ENCODE measurements at places on chromosomes 5 and 9. TPM values are rescaled to one million over a fixed set of nuclear protein-coding genes. Genes with fewer than 3 reads are reported as not detected.

DNA sequence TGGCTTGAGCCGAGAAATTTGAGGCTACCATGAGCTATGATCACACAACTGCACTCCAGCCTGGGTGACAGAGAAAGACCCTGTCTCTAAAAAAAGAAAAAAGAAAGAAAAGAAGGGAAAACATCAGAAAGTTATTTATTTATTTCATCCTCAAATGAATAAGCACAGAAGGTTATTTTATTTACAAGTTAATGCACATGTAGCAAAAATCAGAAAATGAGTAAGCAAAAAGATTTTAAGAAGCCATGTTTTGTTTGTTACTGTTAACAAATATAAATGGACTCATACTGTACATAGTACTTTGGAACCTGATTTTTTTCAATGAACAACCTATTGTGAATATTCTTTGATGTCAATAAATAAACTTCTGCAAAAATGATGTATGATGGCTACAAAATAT is 47.2 kb downstream of the NRG2 start:
- no peak for DNase-seq

- no peak for DNase-seq
These were observed 1581.0 kb downstream of the MAT2B start for GRCh38 chr5:165086465-165086864.

Gene CD14
- 66.7 TPM for total RNA-seq

DNA sequence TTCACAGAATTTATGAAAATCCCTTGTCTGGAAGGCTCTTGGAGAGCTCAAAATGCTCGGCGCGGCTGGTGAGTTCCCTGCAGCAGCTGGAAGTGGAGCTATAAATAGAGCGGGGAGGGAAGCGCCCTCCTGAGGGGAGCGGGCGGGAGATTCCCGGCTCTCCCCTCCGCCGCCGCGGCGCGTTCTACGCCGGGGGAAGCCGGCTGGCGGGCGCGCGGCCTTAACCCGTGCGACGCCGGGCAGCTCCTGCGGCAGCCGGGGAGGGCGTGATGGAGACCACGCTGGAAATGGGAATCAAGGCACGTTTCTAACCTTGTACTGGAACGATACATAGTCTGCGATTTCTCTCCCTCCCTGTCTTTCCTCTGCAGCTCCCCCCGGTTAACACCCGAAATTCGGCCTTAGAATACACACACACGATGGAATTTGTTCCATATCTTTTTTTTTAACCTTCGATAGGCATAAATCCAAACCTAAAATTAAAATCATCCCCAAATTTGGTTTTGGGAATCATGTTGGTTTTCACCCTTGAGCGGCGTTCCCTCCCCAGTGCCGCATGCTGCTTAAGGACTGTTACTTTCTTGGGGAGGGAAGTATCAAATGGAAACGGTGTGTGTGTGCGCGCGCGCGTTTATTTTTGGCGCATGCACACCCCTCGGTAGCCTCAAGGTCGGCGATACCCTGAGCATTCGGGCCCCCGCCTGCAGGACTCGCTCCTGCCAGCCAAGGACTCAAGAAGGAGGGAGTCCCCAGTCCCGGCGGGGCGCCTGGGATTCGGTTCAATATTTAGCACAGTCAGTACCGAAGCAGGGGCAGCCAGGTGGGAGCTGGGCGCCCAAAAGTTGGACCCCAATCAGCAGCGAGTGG is 306.3 kb upstream of the KCNN2 start:
- DNase-seq, result peak; percentile 94

GRCh38 chr5:13427827-13428557 is 516.5 kb downstream of the DNAH5 start:
- no peak for DNase-seq

GRCh38 chr5:171432583-171433351 is 13.3 kb downstream of the FGF18 start:
- no peak for DNase-seq

Gene PKN3
- 1.7 TPM for total RNA-seq

GRCh38 chr9:9846557-9846956 is 766.2 kb downstream of the PTPRD start:
- DNase-seq, result peak; percentile 64

Gene IFNE
- total RNA-seq, result 11.1 TPM

- no peak for DNase-seq
These were observed 286.9 kb upstream of the TARS1 start for GRCh38 chr5:33153831-33154230.

DNA sequence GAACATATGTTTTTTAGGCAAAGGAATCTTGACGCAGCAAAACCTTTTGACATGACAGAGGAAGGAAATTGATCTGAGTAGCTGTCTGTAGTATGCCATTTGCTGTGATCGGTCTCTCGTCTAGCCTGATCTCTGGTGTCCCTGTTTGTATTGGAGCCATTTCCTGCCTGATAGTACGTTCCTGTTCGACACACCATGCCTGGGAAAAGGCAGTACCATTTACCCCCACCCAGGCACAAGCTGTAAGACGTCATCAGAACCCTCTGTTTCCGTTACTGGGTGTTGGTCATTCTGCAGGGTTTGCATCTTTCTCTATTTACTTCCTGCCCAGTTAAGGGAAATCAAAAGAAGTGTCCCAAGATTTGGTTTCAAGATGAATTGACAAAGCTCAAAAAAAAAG is 129.7 kb downstream of the CEMIP2 start:
- DNase-seq, result peak; percentile 38

Gene MRPL22
- 10.4 TPM for total RNA-seq

DNA sequence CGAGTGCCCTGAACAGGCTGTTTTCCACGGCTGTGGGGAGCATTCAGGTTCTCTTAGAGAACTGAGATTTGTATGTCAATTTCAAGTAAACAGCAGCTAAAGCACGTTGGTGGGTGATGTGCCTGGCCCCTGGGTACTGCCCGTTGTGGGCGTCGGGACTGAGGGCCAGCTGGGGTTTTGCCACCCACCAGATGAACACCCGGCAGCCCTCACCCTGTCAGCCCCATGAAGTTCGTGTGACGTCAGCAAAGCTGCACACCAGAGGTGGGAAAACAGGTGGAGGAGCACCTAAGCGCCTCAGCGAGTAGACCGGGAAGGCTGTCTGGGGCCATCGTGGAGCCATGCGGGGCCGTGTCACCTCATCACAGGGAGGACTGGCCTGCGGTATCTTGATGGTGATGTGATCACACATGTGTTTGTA is 9.2 kb downstream of the CEP72 start:
- no peak for DNase-seq

Gene ARSI
- 15.9 TPM for total RNA-seq

- no peak for DNase-seq
These were observed 12.3 kb downstream of the SARDH start for GRCh38 chr9:133725886-133726285.

Gene TMEM171
- total RNA-seq, result 1.7 TPM

- DNase-seq, result no peak
These were observed 19.2 kb downstream of the DOCK2 start for GRCh38 chr5:169656125-169656901.

DNA sequence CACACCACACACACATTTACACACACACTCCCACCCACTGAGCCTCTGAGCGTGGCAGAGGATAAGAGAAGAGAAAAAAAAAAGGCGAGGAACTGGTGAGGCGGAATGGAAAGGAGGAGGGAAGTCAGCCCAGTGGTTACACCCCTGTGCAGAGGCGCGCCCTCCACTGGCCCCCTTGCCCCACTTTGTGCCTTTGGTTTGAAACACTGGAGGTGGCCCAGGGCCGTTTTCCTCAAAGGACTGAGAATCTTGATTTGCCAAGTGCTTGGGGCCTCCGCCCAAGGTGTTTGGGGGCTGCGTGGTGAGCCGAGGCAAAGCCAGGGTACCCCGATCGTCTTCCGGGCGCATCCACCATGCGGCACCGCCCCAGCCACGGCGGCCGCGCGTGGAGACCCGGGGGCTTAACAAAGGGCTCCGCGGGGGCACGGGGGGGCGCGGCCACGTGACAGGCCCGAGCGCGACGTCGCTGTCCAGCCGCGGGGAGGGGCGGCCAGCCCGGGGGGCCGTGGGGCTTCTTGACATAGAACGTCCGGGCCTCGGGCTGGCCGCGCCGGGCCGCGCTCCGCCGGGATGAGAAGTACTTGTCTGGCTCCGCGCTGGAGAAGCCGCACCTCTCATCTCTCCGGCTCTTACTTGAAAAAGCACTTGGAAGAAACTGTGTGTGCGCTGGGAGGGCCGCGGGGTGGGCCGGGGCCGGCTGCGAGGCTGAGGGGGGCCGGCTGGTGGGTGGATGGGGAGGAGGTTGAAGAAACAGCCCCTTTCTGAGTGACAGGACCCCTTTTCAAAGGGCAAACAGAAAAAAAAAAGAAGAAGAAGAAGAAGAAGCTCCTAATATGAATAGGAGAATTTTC is 21.0 kb downstream of the NR2F1 start:
- no peak for DNase-seq

DNA sequence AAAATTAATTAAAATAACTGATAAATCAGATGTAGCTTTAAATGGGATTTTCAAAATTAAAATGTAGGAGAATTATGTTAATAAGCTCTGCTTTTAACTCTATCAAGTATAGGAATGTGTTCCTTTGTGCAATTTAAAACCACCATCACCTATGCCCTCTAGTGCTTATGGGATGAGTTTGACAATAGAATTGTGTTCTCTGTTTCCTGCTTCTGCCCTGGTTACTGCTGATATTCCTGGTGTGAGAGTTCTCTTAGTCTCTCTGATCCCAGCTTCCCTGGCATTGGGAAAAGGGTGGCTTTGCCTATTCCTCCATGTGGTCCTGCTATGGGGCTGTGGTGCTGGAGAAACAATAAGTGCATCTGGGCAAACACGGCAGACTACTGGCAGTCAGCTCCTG is 8.1 kb downstream of the LRRTM2 start:
- DNase-seq, result no peak

Gene F12
- not detected for total RNA-seq

Measured in umbilical cord (tissue), 2 donors.